ENCODE measurements at places on chromosomes 1 and 21. TPM values are rescaled to one million over a fixed set of nuclear protein-coding genes. Genes with fewer than 3 reads are reported as not detected.

KCNN3 gene
- not detected for total RNA-seq

MAP10 gene
- total RNA-seq: 1.9 TPM

- no peak for DNase-seq
Measured at GRCh38 chr1:22508991-22509390, 54.3 kb upstream of the EPHA8 start.

- DNase-seq: no peak
Measured at GRCh38 chr1:32770741-32771548, 46.2 kb downstream of the YARS1 start.

CYP4Z1 gene
- total RNA-seq: not detected

DNA sequence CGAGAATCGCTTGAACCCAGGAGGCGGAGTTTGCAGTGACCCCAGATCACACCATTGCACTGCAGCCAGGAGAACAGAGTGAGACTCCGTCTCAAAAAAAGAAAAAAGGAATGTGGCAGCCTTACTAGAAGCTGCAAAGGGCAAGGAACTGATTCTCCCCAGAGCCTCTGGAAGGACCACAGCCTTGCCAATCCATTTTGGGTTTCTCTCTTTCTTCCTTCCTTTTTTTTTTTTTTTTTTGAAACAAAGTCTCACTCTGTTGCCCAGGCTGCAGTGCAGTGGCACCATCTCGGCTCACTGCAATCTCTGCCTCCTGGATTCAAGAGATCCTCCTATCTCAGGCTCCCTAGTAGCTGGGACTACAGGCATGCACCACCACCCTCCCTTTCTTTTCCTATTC lies 9.9 kb upstream of the IFNGR2 start:
- no peak for DNase-seq

DNA sequence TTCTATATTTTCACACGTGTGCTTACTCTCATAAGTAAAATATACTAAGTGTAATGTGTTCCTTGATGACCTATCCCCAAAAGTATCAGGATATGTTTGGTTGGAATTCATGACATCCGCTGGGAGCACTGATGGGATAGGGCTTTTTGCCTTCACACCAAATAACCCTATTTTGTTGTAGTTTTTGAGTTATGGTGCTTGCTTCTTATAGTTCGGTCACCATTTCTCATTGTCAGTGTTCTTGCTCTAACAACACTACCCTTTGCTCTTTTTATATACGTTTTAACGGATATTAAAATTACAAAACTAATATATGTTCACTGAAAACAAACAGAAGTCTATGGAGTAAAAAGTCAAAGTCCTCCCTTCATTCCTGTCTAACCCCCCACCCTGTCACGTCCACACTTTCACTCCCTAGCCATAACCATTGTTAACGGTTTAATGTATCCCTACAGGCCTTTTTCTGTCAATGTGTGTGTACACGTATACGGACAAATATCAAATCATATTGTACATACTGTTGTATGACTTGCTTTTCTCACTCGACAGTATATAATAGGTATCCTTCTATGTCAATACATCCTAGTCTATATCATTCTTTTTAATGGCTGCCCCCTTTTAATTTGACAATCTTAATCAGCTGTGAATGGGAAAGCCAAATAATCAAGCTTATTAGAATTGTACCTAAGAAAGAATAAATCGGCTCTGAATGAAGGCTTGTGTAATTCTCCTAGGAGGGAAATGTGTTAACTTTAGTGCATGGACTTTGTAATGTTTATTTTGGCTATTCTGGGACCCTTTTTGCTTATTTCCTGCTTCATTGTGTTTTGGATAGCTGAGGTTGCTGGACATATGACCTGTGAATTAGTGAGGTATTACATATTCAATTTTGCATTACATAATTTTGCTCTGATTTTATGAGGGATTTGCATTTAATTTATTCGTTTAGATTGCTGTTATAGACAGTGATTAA lies 3.5 kb upstream of the RNF220 start:
- DNase-seq: no peak

DNA sequence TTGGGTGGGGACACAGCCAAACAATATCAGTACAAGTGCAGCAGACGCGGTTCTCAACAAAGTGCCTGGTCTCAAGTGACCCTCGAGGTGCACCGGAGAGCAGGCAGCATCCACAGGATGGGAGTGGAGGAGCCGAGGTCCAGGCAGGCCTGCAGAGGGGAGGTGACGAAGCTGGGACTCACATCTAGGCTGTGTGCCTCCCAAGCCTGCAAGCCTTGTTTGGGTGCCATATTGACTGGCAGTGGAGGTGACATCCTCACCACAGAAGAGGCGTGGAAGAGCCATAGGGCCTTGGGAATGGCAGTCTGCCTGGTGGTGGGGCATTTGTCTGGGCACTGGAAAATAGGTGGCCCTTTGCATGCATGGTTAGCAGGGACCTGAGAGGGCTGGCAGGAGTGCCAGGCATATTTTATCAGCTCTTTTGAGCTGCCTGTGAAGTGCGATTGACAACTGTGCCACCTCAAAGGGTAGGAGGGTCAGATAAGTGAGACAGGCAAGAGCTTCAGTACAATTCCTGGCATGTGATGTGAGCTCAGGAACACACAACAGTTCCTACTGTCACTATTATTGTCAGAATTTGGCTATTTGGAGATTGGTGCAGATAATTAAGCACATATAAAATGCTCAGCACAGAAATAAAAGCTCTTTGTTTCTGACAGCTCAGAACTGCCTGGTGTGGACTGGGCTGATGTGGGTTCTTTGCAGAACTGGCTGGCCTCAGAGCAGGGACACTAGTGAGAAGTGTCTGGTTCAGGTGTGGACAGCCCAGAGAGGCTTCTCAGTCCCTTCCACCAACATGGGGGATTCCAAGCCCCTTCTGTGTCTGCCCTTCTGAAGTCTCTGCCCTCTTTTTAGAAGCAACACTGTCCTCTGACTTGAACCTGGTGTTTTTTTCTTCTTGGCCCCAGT lies 347.6 kb upstream of the AJAP1 start:
- DNase-seq: no peak

DNA sequence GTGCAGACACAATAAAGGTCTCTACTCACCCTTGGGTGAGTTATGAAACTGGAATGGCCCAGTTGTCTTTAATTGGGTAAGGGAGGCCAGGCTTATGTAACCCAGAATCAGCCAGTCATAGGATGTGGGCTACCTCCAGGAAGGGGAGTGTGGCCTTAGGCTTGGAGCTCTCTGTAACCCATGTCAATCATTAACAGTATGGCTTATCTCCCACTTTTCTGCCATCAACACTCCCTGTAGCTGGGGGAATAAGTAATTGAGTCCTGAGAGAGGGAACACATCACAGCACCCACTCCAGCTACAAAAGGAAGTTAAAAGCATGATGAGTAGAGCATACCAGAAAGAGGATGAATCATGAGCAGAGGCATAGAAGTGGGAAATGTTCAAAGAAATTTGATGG lies 327.0 kb upstream of the DUSP10 start:
- no peak for DNase-seq

CLDN14 gene
- not detected for total RNA-seq

- DNase-seq: no peak
Measured at GRCh38 chr1:19186001-19186400, 24.1 kb downstream of the UBR4 start.
